ENCODE measurements at places on chromosomes 2 and 18. TPM values are rescaled to one million over a fixed set of nuclear protein-coding genes. Genes with fewer than 3 reads are reported as not detected.

CAVIN2 gene
- total RNA-seq = 20.6 TPM

LCT gene
- total RNA-seq = not detected

TWSG1 gene
- 63.9 TPM for total RNA-seq

HRH4 gene
- under 0.01 TPM for total RNA-seq

HOXD12 gene
- not detected for total RNA-seq

G6PC2 gene
- total RNA-seq = not detected

GREB1L gene
- total RNA-seq = 1.8 TPM

SNX17 gene
- 134 TPM for total RNA-seq

RAB6D gene
- total RNA-seq = not detected

Data from subcutaneous preadipocyte (primary cell).